ENCODE measurements at places on chromosomes 11 and 22. TPM values are rescaled to one million over a fixed set of nuclear protein-coding genes. Genes with fewer than 3 reads are reported as not detected.

The ELFN2 gene
- 1.4 TPM for polyA plus RNA-seq

The AQP11 gene
- 3.5 TPM for polyA plus RNA-seq

The CABP4 gene
- 1.0 TPM for polyA plus RNA-seq

The CD6 gene
- polyA plus RNA-seq = 1.5 TPM

The BBOX1 gene
- polyA plus RNA-seq = 51.7 TPM

The CTSC gene
- polyA plus RNA-seq = 264 TPM

The POGLUT3 gene
- 45.2 TPM for polyA plus RNA-seq

The PTPN5 gene
- polyA plus RNA-seq = 0.46 TPM

The OSM gene
- 0.20 TPM for polyA plus RNA-seq

GRCh38 chr11:131912134-131912533 lies 541.7 kb downstream of the NTM start:
- DNase-seq = no peak

- peak; percentile 69 for DNase-seq
These were observed 496 bp downstream of the TMEM9B start for GRCh38 chr11:8963569-8964323.

- no peak for DNase-seq
These were observed 54.3 kb downstream of the CTNND1 start for GRCh38 chr11:57815877-57816276.

- DNase-seq = no peak
These were observed 326.6 kb downstream of the MN1 start for GRCh38 chr22:27474711-27475547.

- DNase-seq = no peak
These were observed 234.3 kb upstream of the TENM4 start for GRCh38 chr11:79675081-79675480.

DNA sequence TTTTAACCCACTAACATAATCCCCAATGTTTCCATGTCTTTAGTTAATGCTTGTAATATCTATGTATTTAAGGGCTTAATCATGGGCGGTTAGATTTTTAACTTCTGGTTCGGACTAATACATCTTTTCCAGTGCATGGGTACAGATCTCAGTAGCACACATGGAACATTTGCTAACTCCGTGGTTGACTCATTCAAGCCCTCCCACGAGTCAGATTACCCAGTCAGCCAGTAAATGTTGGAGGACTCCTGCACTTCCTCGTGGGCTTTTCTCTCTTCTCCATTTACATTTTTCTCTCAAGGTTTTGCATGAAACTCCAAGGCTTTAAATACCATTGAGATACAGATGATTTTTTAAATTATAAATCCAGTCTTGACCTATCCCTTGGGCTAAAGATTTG lies 313.9 kb downstream of the ST3GAL4 start:
- no peak for DNase-seq

DNA sequence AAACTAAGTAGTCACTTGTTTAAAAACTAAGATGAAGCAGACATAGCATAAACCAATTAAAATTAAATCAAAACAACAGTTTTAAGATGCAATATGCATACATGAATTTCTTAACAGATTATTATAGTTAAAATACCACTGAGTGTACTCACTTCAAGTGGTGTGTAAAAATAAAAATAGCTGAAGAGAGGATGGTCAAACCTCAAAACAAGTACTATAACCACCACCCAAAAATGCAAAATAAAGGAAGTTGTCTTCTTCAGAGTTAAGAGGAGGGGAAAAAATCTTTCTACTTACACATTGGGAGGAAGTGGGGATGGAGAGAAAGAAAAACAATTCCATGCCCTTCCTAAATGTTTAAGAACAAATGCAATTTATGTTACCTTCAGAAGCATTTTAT lies 31.9 kb downstream of the RRAS2 start:
- DNase-seq = no peak

DNA sequence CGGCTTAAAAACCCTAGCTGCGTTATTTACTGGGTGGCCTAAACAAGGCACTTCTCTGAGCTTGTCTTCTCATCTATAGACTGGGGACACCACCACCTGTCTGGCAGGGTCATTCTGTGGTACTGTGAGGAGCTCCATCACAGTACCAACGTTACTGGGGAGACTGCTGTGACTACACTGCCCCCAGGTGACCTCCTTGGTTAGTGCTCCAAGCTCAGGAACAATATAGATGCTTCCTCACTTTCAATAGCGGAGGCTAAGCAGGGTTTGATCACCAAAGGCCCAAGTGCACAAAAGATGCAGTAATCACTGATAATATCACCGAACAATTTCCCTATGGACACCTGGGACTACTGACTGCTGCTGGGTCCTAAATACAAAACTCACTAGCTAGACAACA lies 18.8 kb downstream of the PRPF19 start:
- DNase-seq = no peak

- DNase-seq = no peak
These were observed 424.6 kb downstream of the BUD13 start for GRCh38 chr11:116348226-116348625.

- no peak for DNase-seq
These were observed 84.7 kb downstream of the MSANTD4 start for GRCh38 chr11:105937331-105937730.

GRCh38 chr11:90294091-90294490 lies 71.2 kb upstream of the CHORDC1 start:
- DNase-seq = no peak

DNA sequence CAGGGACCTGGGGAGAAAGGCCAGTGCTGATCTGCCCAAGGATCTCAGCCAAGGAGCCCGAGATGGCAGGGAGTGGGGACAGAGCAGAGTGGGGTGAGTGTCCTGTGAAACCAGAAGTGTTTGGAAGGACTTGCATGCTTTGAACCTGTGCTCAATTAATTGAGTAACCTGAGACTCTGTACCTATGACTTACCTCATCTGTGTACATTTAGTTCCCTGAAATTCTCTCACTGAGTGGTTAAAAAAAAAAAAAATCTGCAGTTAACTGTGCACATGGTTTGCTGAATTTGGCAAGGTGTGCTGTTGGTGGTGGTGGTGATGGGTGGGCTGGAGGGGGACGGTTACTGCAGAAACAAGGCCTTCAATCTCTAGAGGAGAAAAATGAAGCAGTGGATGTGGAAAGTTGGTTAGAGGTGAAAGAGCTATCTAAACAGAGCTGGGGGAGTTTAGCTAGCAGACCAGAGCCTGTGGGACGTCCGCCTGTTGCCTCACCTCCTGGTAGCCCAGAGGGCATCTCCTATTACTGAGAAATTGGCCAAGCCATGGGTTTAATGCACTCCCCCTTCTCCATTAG lies 8.3 kb upstream of the SORL1-AS1 start:
- peak; percentile 54 for DNase-seq

DNA sequence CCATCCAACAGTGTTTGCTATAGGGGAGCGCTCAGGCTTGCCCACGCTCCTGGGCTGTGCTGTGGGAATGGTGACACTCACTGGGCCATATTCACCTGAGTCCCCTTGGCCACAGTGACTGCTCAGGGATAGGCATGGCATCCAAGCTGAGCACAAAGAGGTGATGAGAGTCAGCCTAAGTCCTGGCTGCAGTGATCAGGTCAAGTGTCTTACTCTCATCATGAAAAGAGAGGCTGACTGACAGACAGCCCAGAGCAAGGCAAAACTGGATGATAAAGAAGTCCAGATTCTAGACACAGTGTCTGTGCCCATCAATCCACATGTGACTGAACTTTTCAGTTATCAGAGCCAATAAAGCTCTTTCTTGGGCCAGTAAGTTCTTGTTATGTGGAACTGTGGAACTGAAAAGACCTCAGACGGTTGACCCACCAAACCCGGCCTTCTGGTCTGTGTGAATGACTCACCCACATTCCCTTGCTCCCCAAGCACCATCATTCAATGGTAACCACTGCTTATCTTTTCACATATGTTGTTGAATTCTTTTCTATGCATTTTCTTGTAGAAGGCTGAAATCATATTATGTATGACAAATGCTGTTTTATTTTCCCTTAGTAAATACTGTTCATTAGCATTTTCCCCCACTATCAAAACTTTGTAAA lies 43.2 kb upstream of the YPEL1 start:
- DNase-seq = no peak

DNA sequence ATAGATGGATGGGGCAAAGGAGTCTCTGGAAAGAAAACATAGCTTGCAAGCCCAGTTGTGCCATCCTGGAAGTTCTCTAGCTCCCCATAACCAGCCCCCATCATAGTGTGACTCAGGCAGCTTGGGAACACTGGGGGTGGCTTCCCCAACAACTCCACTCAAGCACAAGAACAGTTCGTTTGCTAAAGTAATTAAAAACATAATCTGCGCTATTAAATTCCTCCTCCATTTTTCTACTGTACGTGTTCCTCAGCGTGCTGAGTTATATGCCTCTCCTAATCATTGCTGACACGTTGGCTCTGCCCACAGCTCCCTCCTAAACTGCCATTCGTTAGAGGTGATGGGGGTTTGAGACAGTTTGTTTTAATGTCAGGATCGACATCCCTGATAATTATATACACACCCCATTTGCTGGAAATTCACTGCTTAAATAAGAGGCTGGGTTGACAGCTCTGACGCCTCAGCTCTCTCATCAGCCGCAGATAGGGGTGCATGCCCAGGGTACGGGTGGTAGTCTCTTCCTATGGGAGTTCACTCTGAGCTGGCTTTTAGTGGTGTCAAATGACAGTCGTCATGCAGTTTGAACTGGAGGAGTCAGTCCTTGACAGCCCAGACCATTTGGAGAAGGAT lies 59.5 kb upstream of the SEZ6L start:
- no peak for DNase-seq

GRCh38 chr22:50140615-50141014 lies 29.9 kb upstream of the PANX2 start:
- no peak for DNase-seq

GRCh38 chr11:83540112-83540675 lies 254.0 kb upstream of the CCDC90B start:
- no peak for DNase-seq

- no peak for DNase-seq
These were observed 6.3 kb downstream of the ZBTB3 start for GRCh38 chr11:62747475-62748160.

DNA sequence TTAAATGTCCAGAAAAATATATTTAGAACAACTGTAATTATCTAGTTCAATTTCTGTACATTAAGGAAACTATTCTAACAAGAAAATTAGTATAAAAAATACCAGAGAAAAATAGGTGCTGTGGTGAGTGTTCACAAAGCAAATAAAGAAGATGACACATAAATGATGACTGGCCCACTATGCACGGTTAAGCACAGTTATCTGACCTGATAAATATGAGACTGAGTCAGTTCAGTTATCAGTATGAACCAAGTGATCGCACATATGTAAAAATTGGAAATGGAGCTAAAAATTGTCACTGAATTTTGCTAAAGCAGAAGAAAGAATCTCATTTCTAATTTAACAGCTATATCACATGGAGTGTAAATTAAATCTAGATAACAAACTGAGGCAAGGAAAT lies 18.8 kb upstream of the MAML2 start:
- DNase-seq = no peak

DNA sequence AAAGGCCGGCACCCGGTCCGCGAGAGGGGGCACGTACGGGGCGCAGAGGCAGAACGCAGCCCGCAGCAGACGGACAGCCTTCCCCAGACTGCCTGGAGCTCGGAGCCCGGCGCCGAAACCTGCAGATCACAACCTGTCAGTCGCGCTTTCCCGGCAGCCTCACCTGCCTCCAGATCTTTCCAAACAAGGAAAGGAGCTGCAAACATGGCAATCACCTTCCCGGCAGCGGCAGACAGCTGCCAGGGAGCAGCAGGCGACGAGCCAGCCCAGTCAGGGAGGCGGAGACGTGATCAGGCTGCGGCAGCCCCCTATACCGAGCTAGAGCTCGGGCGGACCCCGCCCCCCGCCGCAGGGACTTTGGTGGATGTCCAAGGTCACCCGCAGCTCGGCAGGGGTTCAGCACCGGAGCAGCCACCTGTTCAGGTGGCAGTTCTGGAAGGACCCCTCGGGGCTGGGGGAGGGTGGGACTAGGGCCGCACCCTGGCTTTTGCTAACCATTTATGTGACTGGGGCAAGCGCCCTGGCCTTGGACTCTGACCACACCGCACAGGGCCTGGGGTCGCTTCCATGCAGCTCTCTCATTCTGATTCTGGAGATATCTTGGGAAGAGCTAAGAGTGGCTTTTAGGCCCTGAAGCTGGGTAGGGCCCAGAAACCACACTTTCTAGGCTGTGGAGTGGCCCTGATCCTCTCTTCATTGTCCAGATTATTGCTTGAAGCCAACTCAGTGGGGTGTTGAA lies 143.8 kb downstream of the NECTIN1 start:
- no peak for DNase-seq

- DNase-seq = no peak
These were observed 10.0 kb upstream of the OR5M1 start for GRCh38 chr11:56624661-56625110.

Measured in right renal cortex interstitium (tissue), 3 donors.